ENCODE measurements at places on chromosomes 2 and 18. TPM values are rescaled to one million over a fixed set of nuclear protein-coding genes. Genes with fewer than 3 reads are reported as not detected.

PRSS56 gene
- total RNA-seq, result not detected

RBKS gene
- total RNA-seq, result 1.6 TPM

- peak; percentile 11 for DNase-seq
Observed at GRCh38 chr18:4631239-4631638, 176.1 kb upstream of the DLGAP1 start.

GRCh38 chr2:242032780-242033656 lies 163.5 kb downstream of the RTP5 start:
- no peak for DNase-seq

GRCh38 chr2:226477221-226478108 lies 322.2 kb downstream of the IRS1 start:
- DNase-seq, result no peak

DNA sequence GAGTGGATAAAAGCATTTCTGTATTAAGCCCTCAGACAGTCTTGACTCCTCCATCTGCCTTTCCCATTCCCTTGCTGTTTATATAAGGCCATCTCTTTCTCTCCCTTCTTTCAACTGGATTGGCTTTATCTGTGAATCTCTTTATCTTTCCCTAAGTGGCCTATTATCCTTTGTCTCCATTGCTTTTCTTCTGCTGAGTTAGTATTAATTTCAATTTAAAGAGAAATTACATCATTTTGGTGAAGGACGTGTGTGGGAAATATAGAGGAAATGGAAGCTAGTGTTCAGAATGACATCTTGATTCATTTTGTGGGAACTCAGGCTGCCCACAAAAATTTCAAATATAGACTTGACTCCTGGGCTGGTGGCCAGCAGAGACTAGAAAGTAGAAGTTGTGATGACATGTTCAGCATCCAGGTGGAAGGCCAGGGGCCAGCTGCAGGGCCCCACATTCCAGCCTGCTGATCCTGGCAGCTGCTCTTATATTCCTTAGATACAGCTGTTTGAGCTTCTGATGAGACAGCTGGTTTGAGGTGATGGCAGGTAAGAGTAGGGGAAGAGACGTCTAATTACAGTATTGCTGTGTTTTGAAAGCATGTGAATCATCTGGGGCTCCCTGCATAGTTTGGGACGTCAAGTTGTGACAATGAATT lies 52.3 kb downstream of the DIS3L2 start:
- DNase-seq, result no peak

DNA sequence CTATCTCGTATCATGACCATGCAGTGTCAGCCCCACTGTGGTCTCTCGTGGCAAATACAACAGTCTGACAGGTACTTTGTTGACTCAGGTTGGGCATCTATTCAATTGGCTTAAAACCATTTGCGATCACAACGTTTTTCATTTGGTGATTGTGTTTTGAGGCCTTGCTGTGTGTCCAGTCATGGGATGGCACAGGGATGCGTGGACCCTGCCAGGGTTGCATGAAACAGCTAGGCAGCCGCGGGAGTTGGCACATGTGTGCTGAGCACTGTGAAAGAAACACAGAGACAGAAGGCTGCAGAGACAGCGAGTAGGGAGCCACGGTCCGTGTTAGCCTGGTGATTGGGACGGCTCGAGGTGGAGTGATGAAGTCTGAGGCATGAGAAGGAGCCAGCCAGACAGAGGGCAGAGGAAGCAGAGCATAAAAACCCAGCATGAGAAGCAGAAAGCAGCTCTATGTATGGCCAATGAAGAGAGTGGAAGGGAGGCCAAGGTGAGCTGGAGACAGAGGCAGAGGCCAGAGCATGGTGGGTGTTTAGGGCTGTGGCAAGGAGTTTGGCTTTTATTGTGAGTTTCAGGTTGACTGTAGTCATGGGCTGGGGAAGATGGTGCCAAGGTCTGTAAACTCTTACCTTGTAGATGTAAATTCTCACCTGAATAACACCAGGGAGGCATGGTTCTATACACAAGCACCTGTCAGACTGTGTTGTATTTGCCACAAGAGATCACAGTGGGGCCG lies 31.8 kb upstream of the IL1R1 start:
- no peak for DNase-seq

- no peak for DNase-seq
Observed at GRCh38 chr2:178088774-178089270, 16.2 kb upstream of the PDE11A start.

DNA sequence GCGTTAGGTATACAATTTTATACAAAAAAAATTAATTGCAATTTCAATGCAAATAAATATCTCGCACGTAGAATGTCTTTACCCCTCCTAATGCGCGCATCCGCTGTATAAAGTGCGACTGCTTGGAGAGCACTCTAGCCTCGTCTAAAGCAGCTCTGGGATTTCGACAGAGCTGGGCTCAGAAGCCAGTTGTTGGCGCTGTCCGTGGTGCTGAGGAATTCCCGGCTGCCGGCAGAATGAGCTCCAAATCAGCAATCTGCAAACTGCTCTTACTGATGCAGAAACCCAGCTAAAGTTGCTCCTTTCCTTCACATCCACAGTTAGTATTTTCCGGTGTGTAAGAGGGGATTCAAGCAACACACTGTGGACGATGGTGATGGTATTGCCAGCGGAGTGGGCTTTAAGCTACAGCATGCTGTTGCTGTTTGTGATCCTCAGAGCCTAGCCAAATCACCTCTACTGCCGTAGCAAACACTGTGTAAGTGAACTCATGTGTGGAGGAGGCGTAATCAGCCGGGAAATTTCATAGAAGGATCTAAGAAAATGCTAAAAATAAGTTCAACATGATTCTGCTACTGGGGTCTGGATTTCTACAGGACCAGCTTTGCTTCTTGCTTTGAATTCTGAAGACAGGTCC lies at the start of gene VWC2L:
Gene VWC2L (plus strand): TSS at position 137 of the 637 bp plus-strand sequence. CDS start 3,140 bp downstream, outside the sequence.
- DNase-seq, result peak; percentile 64
